Activated CD8-positive, alpha-beta memory T cell treated with anti-CD3 and anti-CD28 coated beads for 48 hours (primary cell): ENCODE measurements at places on chromosomes 7 and 10.

DNA sequence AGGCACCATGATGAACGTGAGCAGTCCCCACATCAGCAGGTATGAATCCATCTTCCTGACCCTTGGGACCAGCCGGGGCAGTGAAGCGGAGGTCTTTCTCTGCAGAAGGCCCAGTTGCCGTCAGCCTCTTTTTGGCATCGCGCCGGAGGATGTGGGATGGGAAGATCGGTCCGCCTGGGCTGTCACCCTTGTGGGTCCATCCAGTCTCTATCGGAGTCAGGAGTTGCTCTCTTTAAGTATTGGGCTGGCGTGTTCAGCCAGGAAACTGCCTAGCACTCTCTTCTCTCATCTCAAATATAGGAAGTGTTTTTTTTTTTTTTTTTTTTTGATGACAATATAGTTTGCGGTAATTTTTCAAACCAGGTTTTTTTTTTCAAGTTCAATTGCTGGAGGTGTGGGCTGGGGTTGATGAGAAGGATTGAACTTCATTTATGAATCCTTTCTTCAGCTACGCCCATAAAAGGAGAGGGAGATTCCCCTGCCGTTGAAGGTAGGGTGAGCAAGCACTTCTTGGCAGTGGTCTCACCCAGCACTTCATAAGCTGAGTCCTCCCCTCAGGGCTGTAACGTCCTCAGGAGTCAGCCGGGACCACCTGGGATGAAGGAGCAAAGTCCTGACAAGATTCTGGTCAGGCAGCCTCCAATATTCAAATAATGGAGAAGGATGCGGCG is at the start of gene IL2RA:
Gene IL2RA, minus strand, starts transcription at position 267 of the 671 bp plus-strand sequence. Its CDS starts 216 bp downstream, at position 51.
- no peak for DNase-seq

DNA sequence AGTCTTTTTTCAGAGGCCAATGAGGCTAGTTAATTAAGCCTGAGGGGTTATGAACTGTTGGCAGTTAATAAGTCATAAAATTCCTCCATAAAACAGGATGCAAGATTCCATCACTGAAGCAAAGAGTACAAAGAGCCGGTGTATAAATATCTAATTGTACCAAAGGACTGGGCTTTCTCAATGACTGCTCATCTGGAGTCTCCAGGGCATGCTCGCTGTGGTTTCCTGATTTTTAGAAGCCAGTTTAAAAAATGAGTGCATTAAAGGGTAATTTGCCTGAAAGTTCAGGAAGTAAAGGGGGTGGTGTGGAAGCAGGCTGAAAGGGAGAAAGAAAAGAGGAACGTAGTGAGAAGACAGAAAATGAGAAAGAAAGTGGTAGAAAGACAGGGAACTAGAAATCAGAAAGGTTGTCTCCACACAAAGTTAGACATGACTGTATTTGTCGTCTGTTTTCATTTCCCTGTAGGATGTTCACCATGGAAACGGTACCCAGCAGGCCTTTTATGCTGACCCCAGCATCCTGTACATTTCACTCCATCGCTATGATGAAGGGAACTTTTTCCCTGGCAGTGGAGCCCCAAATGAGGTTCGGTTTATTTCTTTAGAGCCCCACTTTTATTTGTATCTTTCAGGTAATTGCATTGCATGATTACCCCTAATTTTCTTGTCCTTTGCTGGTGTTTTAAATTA is 282.3 kb downstream of the TWIST1 start:
- no peak for DNase-seq

DNA sequence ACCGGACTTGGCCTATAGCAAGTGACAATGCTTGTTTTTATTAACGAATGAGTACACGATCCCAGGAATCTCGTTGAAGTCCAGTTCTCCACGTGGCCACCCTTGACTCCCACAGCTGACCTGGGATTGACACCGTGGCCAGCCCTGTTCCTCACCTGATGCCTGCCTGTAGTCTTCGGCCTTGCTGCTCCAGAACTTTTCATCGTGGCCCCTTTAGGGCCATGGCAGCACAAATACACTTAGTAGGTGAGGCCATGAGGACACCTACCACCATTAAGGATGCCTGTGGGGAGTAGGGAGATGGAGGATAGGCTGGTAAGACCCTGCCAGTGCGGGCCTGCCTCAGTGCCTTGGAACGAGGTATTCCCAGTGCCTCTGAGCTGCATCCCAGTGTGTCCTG is 30.6 kb upstream of the INSYN2A start:
- no peak for DNase-seq

DNA sequence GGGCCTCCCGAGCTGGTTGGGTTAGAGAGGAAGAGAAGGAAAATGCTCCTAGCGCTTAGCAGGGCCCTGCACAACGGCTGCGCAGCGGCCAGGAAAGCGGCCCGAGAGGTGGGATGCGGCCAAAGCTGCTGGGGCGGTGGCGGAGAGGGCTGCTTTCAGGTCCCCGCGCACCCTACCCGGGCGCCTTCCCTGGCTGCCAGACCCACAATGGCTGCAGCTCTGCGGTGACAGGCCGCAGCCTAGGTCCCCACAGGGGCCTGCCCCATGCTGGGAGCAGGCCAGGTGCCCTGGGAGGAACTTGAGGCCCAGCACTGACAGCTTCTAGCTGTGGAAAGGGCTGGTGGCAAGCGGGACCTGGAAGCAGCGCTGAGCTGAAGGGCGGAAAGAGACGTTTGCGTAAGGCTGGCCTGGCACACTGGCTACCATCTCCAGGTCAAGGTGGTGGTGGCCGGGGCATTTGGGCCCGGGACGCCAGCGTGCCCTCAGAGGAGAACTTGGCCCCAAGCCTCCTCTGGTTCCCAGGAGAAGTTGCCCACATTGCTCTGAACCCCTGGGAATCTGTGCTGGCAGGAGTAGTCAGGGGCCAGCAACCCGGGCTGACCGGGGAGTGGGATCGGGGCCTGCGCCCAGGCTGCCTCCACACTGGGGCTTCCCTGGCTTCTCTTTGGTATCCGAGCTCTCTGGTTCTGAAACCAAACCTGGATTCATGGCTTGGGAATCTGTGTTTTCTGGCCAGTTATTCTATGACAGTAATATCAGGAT is 72.9 kb upstream of the ZNF804B start:
- DNase-seq, result no peak

DNA sequence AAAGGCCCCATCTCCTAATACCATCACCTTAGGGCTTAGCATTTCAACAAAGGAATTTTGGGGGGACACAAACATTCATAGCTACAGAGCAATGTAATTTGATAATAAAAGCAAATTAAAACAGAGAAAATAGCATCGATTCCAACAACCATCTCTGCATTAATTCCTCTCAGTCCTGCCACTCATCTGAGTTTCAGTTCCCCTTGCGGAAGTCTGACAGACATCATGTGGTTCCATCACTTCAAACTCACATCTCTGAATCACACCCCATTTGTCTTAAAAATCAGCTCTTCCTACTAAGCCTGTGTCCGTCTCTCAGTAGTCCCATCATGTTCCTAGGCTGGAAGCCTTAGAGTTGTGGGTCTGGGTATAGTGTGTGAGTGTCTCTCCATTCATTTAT is 3.6 kb downstream of the ADCK2 start:
- no peak for DNase-seq

GRCh38 chr10:82918022-82918421 is 1043.0 kb downstream of the NRG3 start:
- DNase-seq, result no peak

GRCh38 chr7:150974468-150975391 is 3.4 kb downstream of the KCNH2 start:
- peak; percentile 42 for DNase-seq

GRCh38 chr10:71864911-71865361 is 13.9 kb upstream of the PSAP start:
- no peak for DNase-seq

- DNase-seq, result no peak
Measured at GRCh38 chr7:116324582-116324981, 114.2 kb downstream of the TES start.

DNA sequence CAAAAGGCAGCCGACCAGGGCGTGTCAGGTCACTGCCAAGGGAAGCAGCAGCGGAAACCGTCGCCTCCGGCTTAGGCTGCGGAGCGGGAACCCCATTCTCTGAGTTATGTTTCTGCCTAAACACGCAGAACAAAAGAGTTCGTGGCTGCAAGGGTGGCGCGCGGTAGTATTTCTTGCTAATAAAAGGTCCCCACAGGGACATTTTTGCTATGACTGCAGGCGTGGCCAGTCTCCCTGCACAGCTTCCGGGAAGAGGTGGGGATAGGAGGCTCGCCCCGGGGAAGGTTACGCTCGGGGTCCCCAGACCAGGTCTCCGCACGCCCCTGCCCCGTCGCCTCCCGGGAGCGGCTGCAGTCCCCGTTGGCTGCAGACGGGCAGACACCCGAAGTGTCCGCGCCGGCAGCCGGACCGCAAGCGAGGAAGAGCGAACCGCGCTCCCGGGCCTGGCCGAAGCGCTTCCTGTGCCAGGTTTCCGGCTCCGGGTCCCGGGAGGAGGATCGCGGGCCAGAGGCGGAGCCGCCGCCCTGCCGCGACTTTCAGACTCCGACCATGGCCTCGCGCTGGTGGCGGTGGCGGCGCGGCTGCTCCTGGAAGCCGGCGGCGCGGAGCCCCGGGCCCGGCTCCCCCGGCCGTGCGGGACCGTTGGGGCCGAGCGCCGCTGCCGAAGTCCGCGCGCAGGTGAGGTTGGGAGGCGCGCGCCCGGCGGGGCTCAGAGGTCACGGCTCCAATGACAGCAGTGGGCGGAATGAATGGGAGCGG is at the start of gene PDSS1:
Gene PDSS1, plus strand, starts transcription at position 539 of the 759 bp plus-strand sequence. Its CDS starts 11 bp downstream, at position 550.
- DNase-seq, result peak; percentile 48

DNA sequence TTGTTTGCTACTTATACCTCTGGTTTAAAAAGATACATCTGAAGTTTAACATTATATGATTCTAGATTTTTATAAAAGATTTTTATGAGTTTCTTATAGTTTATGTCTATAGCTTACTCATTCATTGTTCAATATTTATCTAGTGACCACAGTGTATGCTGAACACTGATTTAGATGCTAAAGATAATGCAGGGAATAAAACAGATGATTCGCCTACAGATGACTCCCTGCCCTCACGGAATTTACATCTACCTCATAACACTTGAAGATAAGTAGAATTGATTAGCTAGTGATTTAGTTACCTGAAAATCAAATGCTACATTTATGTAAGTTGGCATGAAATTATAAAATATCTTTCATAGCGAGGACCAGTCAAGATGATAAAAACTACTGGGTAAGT is 105.8 kb downstream of the HIPK2 start:
- no peak for DNase-seq

- DNase-seq, result no peak
Measured at GRCh38 chr7:132547821-132548220, 28.4 kb downstream of the PLXNA4 start.

DNA sequence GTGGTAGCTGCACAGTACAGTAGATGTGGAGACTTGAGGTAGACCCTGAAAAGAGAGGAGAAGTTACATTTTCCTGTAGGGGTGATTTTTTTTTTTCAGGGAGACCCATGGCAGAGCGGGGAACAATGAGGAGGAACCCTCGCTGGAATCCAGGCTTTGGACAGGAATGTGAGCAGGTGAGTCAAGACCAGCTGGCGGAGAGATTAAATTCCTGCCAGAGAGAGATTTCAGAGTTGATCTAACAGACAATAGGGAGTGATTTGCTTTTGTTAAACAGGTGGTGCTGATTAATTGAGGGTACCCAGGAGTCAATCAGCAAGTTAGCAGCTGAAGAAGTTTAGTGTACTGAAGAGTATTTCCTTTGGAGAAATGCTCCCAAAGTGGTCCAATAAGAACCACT is 41.6 kb upstream of the MINDY3 start:
- DNase-seq, result no peak

DNA sequence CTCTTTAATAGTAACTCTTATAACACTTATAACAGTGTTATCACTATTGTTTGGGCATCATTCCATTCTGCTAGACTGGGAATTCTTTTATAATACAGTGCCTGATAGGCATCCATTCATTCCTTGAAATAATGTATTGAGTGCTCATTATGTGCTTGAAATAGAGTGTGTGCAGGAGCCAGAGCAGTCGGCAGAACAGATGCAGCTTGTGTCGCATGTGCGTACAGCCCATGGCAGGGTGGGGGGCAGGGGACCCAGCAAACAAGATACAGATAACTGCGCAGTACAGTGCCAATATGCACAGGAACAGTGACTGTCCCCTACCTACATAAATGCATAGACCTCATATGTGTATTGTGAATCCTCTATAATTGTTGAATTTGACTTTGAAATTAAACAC is 99.3 kb downstream of the KAT6B start:
- no peak for DNase-seq

DNA sequence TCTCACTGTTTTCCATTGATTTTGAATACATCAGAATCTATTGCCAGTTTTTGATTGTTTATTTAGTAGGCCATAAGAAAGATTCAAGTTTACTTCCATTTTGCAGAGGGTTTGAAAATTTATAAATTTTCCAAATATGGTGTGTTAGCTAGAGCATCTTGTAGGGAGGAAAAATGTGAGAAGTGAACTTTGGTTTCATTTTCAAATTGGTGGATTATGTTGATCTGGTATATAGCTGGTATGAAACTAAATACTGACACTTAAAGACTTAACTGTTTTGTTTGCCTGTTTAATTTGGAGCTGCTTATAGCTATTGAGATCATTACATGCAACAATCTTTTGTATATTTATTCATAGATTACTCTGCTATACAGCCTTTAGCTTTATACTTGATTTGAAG is 108.1 kb downstream of the ADAM22 start:
- DNase-seq, result no peak

DNA sequence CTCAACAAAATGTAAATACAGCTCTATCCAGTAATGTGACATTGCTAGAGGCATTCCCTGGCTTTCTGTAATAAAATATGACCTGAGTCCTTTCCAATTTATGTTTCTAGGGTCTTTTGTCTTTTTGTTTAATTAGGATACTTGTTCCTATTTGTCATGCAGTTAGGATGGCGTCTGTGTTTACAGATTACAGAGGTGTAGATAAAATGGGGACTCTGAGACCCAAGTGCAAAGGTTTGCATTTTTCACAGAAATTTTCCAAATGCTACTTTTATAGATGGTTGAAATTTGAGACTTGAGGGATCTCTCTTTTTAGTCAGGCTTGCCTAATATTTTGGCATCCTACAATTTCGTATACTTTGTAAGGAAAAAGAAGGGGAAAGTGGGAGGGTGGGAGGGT is 332.4 kb downstream of the PTEN start:
- DNase-seq, result no peak

DNA sequence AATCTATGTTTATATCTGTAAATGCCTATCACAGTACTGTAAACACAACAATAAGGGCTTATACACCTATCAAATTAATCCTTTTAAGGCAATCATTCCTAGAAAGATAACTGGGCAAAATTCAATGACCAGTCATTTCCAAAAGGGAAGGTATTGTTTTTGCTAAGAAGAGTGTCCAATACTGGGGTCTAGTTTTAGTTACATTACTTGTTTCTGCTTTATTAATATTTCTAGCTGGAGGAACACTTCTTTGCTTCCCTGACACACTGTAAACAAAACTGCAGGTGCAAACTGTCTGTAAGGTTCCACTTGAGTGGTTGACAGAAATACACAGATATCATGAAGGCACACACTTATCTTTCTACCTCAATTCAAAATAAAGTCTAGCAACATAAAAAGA is 84.2 kb upstream of the FAM133B start:
- DNase-seq, result no peak

DNA sequence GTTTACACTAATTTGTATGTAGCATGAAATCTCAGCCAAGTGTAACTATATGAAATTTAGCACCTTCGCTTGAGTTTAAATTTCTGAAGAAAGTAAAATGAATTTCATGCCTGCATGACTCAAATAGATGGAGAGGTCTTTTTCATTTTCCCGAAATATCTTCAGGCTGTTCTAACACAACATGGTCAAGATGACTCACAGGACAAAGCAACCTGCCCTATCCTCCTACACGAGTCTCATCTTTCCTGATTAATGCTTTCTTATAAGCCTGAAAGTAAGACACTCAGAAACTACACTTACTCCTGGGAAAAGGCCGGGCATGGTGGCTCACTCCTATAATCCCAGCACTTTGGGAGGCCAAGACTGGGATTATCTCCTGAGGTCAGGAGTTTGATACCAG is 41.2 kb downstream of the CH25H start:
- no peak for DNase-seq
